ENCODE measurements at places on chromosomes 11 and 22.

- no peak for DNase-seq
These were observed 49.4 kb downstream of the MN1 start for GRCh38 chr22:27752141-27752540.

GRCh38 chr11:103887001-103887658 lies 149.3 kb upstream of the DDI1 start:
- DNase-seq: peak; percentile 43

DNA sequence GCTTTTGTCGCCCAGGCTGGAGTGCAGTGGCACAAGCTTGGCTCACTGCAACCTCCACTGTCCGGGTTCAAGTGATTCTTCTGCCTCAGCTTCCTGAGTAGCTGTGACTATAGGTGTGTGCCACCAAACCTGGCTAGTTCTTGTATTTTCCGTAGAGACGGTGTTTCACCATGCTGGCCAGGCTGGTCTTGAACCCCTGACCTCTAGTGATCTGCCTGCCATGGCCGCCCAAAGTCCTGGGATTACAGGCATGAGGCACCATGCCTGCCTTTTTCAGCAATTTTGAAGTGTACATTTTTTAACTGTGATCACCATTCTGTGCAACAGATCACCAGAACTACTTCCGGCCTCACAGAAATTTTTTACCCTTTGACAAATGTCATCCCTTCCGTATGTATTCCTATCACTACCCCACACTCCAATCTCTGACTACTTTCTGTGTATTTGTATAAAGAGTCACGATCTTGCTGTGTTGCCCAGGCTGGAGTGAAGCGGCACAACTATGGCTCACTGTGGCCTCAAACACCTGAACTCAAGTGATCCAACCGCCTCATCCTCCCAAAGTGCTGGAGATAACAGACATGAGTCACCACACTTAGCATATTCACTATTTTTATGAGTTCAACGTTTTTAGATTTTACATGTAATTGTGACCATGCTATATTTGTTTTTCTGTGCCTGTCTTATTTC lies 44.0 kb downstream of the XKR3 start:
- no peak for DNase-seq

- no peak for DNase-seq
These were observed 134.4 kb downstream of the CTTN start for GRCh38 chr11:70532731-70533130.

DNA sequence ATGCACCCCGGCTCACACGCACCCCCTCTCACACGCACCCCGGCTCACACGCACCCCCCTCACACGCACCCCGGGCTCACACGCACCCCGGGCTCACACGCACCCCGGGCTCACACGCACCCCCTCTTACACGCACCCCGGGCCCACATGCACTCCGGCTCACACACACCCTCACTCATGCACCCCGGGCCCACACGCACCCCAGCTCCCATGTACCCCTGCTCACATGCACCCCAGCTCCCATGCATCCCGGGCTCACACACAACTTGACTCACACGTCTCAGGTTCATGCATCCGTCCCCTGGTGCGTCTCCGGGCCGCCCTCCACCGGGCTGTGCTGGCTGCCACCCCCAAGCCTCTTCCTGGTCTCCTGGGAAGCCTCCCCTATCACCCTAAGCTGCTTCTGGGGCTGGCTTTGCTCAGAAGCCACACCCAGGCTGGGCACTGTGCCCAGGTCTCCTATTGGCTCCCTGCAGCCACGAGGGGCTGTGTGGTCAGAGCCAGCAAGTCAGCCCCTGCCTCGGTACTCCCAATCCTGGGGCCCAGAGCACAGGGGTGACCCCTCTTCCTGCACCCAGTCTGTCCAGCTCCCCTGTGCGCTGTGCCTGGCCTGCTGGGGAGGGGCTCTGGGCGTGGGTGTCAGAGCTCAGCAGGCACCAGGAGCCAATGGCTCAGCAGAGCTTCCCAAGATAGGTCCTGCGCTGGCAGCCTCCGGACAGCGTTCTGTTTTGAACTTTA lies 16.9 kb downstream of the TSPAN4 start:
- DNase-seq: no peak

DNA sequence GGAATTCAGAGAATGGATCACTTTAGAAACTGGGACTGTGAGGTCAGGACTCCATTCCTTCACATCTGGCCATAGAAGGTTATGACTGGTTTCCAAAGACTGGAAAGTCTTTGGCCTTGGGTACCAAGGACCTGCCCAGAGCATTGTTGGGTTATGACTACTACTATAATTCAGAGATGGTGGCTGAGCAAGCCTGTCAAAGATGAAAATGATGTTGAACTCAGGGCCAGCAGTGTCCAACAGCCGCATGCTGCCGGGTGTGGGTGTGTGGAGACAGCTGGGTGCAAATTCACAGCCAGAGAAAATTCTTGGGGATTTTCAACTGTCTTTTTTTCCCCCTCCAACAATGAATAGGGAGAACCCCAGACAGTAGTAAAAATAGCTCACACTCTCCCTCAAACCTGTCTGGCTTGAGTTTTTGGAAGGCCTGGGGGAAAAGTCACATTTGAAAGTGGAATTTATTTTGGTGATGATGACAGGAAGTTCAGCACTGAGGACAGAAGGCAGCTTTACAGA lies 166.8 kb upstream of the NCAM1 start:
- no peak for DNase-seq

- no peak for DNase-seq
These were observed 84.1 kb downstream of the FBLN1 start for GRCh38 chr22:45586651-45587405.

DNA sequence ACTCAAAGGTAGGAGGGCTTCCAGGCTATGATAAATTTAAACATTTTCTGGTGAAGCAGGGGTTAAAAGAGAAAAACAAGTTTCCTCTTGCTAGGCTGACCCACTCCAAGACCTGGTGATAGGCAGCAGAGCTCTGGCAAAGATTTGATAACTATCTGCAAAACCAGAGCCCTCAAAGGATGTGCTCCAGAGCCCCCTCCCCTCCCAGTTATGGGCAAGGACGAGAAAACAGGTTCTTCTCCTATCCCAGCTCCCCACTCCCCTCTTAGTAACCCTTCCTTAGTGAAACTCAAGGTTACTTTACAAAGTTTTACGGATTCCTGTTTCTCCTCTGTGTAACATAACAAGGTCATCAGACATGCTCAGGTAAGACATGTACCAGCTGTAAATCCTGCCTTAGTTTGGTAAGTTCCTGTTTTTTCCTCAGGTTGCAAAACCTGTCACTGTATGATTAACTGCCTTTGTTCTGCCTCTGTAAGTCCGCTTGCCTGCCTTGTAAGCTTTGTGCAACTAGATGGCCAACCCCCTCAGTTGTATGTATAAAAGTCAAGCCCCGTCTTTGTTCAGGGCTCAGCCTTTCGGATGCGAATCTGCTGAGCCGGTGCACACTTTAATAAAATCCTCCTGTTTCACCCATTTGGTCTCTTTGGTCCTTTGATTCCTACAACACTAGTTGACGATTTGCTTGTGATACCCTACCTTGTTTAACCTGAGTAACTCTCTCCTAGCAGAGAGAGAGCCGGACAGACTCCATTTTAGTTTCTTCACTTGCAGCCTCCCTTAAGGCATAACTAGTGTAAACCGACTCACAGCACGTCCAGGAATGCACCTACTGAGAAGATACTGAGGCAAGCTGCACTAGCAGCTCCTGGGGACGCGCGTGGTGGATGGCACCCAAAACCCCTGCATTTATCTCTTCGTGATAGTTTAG lies 13.9 kb downstream of the APOBEC3H start:
- no peak for DNase-seq

GRCh38 chr11:111541254-111542061 lies 938 bp downstream of the LAYN start:
- peak; percentile 12 for DNase-seq

DNA sequence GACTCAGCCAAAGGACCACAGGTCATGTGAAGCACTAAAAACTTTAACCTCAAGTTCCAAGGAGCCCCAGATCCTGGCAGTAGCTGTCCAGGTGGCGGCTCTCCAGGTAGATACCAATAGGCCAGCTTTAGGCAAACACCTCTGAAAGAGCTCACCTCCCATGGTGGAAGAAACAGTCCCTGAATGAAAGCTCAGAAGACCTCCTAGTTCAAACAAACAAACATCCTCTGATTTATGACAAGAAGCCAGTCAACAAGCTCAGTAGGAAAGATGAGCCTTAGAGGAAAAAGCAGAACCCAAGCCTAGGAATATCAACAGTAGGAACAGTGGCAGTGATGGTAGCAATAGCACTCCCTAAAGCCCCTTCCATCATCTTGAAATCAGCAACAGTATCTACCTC lies 17.2 kb downstream of the ABTB2 start:
- DNase-seq: no peak

DNA sequence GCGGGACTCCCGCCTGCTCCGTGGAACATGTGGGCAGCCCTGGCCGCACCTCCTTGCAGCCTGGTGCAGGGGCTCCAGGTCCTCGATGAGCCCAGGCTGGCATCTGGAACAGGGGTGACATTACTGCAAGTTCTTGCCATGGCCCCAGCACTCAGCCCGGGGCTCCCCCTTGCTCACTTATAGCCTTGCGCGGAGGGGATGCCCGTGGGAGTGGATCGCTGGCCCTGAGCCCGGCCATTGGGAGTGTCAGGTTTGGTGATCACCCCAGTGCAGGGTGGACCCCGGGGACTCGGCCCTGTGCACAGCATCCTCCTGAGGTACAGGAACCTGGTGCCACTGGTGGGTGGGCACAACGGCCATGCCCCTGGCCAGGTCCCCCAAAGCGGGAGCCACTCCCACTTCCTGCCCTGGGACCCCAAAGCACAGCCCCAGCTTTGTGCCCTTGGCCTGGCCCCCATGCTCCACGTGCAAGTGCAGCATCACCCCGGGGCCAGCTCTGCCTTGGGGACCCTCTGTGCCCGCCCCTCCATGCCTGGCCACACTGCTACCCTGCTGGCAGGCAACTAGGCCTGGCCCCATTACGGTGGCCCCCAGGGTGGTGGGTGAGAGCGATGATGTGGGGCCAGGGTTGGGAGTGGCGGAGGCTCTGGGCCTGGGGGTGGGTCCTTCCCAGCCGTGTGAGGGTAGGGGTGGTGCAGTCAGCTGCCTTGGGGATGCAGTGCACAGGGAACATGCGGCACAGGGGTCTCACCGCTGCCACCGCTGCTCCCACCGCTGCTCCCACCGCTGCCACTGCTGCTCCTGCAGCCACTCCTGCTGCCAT lies 439.8 kb downstream of the TBC1D22A start:
- no peak for DNase-seq

Data from germinal center (tissue), 1 donor.